ENCODE measurements at places on chromosomes 3 and 15.

GRCh38 chr3:130992344-130992743 is 34.3 kb downstream of the ASTE1 start:
- DNase-seq: no peak

- DNase-seq: peak; percentile 66
Measured at GRCh38 chr3:12984023-12984823, 89.0 kb downstream of the IQSEC1 start.

GRCh38 chr3:4211610-4212009 is 91.6 kb upstream of the SETMAR start:
- DNase-seq: no peak

GRCh38 chr3:189622629-189623028 is 8.6 kb upstream of the TP63 start:
- DNase-seq: no peak

- no peak for DNase-seq
Measured at GRCh38 chr3:9161811-9162210, 87.6 kb downstream of the SRGAP3 start.

DNA sequence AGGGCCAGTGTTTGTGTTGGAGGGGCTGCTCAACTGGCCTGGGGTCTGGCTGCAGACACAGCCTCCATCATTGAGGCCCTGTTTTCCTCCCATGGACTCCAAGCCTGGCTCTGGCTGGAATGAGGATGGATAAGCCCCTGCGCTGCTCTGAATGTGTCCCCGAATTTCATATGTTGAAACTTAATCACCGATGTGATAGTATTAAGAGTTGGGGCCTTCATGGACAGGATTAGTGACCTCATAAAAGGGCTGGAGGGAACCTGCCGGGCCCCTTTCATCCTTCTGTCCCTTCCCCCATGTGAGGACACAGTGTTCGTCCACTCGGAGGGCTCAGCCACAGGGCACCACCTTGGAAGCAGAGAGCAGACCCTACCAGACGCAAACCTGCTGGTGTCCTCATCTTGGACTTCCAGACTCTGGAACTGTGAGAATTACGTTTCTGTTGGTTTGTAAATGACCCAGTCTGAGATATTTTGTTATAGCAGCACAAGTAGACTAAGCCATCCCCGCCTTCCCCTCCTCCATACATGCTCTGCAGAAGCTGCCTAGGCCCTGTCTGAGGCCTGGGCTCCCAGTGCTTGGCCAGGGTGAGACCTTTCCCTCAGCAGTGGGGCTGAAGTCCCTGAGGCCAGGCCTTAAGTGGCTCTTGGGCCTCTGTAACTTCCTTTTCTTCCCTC is 3.8 kb upstream of the LCTL start:
- DNase-seq: no peak
